ENCODE measurements at places on chromosomes 13 and 19. TPM values are rescaled to one million over a fixed set of nuclear protein-coding genes. Genes with fewer than 3 reads are reported as not detected.
A peak's percentile ranks its signal among the peaks of the same experiment; 100 is the strongest.

UGGT2 gene
- 0.86 TPM for polyA plus RNA-seq

DNA sequence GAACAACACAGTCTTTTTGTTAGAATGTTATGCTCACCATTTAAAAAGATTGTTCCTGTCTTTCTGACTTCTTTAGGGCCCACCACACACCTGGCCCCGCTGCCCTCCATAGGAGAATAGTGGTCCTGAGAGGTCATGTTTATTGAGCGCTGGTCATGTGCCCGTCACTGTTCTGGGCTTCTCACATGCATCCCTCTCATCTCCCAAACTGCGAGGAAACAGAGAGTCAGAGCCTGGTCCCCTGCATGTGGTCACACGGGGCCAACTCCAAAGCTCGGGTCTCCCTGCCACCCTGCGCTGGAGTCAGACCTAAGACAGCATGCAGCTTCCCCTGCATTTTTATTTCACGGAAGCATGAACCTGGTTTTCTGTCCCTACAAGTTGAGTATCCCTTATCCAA, 70.4 kb upstream of the GPR183 start:
- no peaks in the 10 kb centered on the region for H3K27me3 ChIP-seq
- no peak for DNase-seq
- peaks cover 20% of the 10 kb centered on the region for H3K36me3 ChIP-seq
- no peak overlapping the region for H3K27ac ChIP-seq

PTPRH gene
- not detected for polyA plus RNA-seq

GRCh38 chr13:100273552-100273951, 184.7 kb downstream of the PCCA start:
- peaks cover 49% of the 10 kb centered on the region for H3K36me3 ChIP-seq
- H3K4me1 ChIP-seq: peaks cover 33% of the 10 kb centered on the region
- H3K27ac ChIP-seq: no peak overlapping the region
- no peak overlapping the region for H3K4me3 ChIP-seq

GRCh38 chr19:14093117-14093823, 2.7 kb upstream of the SAMD1 start:
- no peaks in the 10 kb centered on the region for H3K36me3 ChIP-seq
- H3K27ac ChIP-seq: peak overlapping the region; percentile 74
- H3K4me3 ChIP-seq: peak overlapping the region; percentile 35
- no peak for DNase-seq
- peaks cover 21% of the 10 kb centered on the region for H3K27me3 ChIP-seq

Measured in immature natural killer cell (primary cell).